ENCODE measurements at places on chromosomes 3 and 15. TPM values are rescaled to one million over a fixed set of nuclear protein-coding genes. Genes with fewer than 3 reads are reported as not detected.

DNA sequence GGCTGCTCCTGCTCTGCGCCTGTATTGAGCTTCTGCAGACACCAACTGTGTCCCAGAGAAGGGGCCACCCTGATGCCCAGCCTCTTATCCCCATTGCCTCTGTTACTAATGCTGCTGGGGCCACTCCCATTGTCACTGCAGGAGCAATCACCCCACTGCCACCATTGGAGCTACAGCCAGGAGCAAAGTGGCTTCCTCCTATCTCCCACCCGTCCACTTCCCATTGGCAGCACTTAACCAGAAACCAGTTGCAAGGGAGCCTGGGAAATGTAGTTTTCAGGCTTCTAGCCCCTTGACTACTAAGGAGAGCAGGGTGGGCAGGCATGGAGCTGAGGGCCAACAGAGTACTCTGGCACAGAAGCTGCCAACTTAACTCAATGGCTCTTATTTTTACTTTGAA lies 55.9 kb upstream of the KLF13 start:
- DNase-seq, result peak; percentile 78
- no peaks in the 10 kb centered on the region for H3K36me3 ChIP-seq
- H3K4me3 ChIP-seq, result no peak overlapping the region
- H3K4me1 ChIP-seq, result no peaks in the 10 kb centered on the region
- no peak overlapping the region for H3K27ac ChIP-seq

GRCh38 chr3:2934541-2934940 lies 175.6 kb downstream of the IL5RA start:
- H3K36me3 ChIP-seq, result no peaks in the 10 kb centered on the region
- no peak for DNase-seq
- 0 out of 2 replicates have a peak, but pooled peaks cover 4% of the 10 kb centered on the region for H3K4me1 ChIP-seq
- H3K27ac ChIP-seq, result no peak overlapping the region
- no peak overlapping the region for H3K4me3 ChIP-seq
- H3K27me3 ChIP-seq, result no peaks in the 10 kb centered on the region

DNA sequence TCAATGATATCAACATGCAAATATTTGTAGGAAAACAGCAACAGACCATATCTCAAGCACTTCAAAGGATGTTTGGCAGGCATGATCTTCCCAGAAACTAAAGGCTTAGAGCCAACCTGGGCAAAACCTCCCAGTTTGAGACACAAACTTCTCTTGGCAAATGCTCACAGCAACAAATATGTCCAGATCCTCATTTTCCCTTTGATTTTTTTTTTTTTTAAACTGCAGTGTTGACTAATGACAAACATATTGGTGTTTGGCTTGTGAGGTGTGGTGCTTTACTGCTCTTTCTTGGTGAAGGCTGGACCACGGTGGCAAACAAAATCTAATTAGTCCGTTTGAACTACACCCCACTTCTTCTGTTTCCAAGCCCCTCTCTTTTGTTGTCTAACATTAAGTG lies 87.2 kb downstream of the EBLN2 start:
- no peak for DNase-seq
- no peak overlapping the region for H3K27ac ChIP-seq
- no peaks in the 10 kb centered on the region for H3K4me1 ChIP-seq

DNA sequence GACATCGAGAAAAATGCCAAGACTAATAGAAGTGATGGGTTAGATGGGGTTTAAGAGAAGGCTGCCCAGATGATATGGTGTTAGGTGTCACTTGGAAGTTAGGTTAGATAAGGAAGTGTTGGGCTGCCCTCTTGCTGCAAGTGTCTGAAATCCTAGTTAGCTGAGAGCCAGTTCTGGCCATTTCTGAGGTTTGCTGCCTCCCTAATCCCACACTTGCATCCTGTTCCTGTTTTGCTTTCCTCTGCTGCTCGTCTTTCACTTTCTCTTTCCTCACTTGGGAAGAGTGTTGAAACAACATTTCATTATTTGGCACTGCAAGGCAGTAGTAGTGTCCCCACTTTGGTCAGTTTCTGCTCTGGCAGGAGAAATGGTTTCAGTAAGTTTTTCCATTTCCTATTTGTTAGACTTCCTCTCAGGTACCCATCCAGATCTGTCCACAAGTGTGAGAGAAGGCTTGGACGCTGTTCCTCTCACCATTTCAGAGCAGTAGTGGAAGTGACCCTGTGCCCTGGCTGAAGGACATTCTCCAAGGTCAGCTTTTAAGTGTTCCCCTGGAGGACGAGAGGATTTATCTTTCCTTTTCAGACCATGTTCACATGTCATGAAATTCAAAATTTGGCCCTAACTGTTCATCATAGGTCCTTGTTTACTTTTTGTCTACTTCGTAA lies 93.3 kb downstream of the ADAMTSL3 start:
- no peaks in the 10 kb centered on the region for H3K36me3 ChIP-seq
- no peak overlapping the region for H3K4me3 ChIP-seq
- DNase-seq, result peak; percentile 51
- no peak overlapping the region for H3K27ac ChIP-seq

GRCh38 chr3:29373131-29373680 lies 92.3 kb downstream of the RBMS3 start:
- no peaks in the 10 kb centered on the region for H3K27me3 ChIP-seq
- no peaks in the 10 kb centered on the region for H3K36me3 ChIP-seq
- DNase-seq, result no peak
- H3K4me3 ChIP-seq, result no peak overlapping the region

DNA sequence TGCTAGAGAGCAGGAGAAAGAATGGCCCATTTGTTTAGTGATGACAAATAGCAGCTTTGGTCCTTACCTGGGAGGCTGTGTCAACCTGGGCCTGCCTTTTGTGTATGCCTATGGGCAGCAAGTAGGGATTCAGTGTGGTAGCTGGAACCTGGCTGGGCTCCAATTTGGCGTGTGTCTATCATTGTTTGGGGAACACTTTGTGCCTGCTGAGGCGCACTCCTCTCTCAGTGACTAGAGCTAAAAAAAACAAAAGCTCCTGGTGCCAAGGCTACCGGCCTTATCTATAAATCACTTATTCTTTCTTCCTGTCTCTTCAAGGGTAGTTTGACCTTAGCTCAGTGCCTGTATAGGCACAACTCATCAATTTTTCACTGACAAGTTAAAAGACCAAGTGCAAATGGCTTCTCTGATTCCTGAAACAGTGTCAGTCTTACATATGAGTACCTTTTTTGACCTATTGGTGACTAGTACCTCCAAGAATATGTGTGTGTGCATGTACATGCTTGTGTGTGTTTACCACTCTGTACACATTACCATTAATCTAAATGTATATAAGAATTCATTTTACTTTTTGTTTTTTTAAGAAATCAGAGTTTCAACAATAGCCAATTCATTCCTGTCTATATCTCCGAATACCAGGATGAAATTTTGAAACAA lies 54.6 kb downstream of the GMNC start:
- DNase-seq, result no peak
- no peaks in the 10 kb centered on the region for H3K4me1 ChIP-seq
- no peaks in the 10 kb centered on the region for H3K36me3 ChIP-seq
- H3K4me3 ChIP-seq, result no peak overlapping the region

GRCh38 chr15:98881526-98882520 lies 125.8 kb downstream of the PGPEP1L start:
- H3K27me3 ChIP-seq, result no peaks in the 10 kb centered on the region
- H3K4me1 ChIP-seq, result peaks cover 45% of the 10 kb centered on the region
- peak; percentile 76 for DNase-seq
- no peaks in the 10 kb centered on the region for H3K36me3 ChIP-seq
- H3K27ac ChIP-seq, result no peak overlapping the region

Gene MUSTN1
- total RNA-seq, result not detected

Gene RPS27L
- 85.9 TPM for total RNA-seq

Gene SH2D7
- not detected for total RNA-seq

Gene COL8A1
- 0.97 TPM for total RNA-seq

Gene CLEC3B
- total RNA-seq, result not detected

Gene TGM4
- total RNA-seq, result not detected

Measured in GM23338 (cell line).